ENCODE measurements at places on chromosomes 2 and 18.

- no peak for DNase-seq
Measured at GRCh38 chr2:100969998-100970397, 32.1 kb upstream of the RPL31 start.

GRCh38 chr2:8193146-8193545 lies 488.7 kb upstream of the ID2 start:
- no peak for DNase-seq

GRCh38 chr2:27704342-27704876 lies 40.7 kb downstream of the SLC4A1AP start:
- no peak for DNase-seq

DNA sequence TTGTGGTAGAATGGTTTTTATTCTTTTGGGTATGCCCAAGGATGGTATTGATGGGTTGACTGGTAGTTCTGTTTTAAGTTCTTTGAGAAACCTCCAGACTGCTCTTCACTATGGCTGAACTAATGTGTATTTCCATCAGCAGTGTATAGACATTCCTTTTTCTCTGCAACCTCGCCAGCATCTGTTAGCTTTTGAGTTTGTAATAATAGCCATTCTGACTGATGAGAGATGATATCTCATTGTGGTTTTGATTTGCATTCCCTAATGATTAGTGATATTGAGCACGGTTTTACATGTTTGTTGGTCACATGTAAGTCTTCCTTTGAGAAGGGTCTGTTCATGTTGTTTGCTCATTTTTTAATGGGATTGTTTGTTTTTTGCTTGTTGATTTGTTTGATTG lies 1348.7 kb upstream of the NXPH2 start:
- no peak for DNase-seq

DNA sequence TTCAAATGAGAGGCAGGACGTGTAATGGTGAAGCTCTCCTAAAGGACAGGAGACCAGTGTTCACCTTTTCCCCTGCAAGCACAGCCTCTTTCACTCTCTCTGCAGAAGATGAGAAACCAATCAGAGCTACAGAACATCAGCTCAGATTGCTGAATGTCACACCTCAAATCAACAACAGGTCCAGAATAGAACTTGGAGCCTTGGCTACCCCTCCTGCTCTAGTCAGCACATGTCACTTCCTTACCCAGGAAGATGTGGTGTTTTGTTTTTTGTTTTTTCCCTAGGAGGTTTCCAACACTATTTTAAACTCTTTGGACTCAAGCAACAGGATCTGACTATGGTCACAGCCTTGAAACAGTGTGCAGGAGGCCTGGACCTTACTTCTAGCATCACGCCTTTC lies 41.3 kb upstream of the PCBP1 start:
- no peak for DNase-seq
